ENCODE measurements at places on chromosomes 12 and 14.

DNA sequence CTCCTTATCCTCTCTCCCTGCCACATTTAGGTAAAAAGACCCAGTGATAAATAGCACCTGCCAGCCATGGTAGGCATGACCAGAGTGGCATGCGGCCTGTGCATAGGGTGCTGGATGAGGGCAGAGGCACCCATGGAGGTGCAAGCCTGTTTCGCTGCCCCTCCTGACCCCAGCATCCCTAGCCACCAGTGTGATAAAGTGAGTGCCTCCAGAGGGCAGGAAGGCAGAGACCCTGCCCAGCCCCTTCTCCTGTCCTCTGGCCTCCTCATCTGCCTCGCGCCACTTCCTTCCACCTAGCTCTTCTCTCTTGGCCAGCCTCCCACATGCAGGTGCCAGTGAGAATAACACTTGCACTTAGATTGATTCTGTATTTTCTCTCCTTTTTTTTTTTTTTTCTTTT lies 108.3 kb upstream of the FUT8 start:
- DNase-seq, result no peak

- no peak for DNase-seq
Measured at GRCh38 chr14:94307410-94307992, 14.4 kb upstream of the SERPINA10 start.

DNA sequence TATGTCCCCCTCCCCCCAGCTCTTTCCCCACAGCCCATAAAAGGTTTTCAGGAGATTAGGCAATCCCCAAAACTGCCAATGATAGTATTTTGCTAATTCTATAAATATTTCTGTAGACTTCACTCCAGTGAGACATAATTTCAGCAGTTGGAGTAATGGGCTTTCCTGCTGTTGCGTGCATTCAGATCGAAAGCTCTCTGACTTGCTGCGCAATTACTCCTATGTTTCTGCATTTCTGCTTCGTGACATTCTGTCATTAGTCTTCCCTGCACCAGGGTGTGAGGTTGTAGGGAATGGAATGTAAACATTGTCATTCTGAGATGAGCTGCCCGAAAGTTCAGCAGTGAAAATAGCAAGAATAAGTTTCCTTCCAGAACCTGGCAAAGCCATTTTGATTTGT lies 58.2 kb downstream of the SAMD4A start:
- peak; percentile 29 for DNase-seq

DNA sequence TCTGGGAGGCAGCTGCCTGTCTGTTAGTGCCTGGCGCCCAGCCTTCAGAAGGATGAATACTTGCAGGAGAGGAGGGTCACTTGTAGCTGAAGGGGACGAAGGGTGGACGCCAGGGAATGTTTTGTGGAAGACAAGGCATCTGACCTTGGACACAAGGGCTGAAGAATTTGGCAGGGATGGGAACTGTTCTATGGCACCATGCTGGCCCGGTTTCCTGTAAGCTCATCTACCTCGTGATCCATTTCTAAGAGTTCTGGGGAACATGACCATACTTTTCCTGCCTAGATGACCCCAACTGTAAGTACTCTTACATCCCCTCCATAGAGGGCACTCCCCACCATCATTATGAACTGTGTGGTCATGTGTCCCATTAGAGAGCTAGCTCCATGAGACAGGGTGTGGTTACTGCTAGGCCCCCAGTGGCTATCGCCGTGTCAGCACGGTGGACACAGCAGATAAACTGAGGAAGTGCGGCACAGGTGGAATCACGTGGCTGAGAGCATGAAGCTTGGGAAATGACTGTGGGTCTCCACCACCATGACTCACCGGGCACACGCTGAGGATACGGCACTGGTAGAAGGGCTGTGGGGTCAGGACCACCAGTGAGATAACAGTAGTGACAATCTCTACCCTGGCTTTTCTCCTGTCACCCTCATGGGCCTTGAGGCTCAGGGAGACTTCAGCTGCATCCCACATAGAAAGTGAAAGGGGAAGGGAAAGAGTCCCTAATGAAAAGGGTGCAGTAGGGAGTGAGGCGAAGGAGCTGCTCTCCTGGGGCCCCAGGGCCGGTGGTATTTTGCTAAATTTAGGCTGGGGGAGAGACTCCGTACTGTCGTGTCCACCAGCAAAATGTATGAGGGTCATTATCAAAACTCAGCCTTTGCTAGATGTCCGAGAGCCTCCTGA lies 252.6 kb downstream of the FOXN3 start:
- DNase-seq, result no peak

DNA sequence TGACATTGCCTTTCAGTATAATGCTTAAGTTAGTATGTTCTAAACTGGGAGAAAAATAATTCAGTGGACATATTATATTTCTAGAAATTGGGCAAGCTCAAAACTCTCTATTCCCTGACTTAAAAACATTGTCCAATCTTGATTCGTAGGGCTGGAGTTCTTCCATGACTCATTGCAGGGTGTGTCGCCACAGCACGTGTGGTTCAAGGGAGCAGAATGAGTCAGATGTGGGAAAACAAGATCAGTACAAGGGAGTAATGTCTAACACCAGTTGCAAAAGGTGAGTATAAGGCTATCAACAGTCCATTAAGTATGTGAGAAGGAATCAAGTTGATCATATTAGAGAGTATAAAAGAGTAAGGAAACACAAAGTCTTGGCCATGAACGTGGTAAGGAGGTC lies 887.0 kb downstream of the TMTC2 start:
- DNase-seq, result peak; percentile 4
